ENCODE measurements at places on chromosomes 13 and 19. TPM values are rescaled to one million over a fixed set of nuclear protein-coding genes. Genes with fewer than 3 reads are reported as not detected.

DNA sequence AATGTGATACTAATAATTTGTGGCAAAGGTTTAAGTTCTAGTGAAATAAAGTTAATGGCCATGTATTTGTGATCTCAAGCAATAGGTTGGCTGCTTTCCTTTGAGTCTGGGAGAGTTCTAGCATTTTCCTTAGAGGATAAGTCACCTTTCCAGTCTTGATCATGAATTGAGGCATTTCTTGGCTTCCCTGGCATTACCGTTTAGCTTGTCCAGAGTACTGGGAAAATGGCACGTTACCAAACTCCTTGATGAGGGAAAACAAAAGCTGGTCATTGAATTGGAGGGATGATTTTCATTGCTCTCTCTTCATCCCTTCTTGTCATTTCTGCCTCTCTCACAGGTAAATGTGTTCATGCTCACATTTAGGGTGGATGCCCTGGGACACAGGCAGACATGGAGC, 34.0 kb upstream of the SPRY2 start:
- no peak for DNase-seq

- DNase-seq = no peak
These were observed 5.5 kb downstream of the ISYNA1 start for GRCh38 chr19:18432275-18433014.

The TNNI3 gene
- not detected for polyA plus RNA-seq

DNA sequence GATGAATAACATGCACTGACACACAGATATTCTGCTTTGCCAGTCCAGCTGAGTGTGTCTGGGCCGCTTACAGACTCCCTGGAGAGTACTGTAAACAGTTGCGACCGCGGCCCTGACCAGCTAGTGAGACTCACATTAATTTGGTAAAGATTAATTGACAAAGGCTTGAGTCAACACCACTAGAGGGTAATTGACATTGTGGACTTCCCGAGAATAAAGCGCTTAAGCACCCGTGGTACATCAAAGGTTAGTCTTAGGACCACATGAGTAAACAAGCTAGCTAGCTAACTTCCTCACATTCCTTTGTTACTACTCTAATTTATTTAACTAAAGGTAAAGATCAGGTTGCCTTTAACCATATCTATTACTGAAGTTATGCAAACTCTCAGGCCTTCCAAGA, 624.4 kb upstream of the ARGLU1 start:
- no peak for DNase-seq

DNA sequence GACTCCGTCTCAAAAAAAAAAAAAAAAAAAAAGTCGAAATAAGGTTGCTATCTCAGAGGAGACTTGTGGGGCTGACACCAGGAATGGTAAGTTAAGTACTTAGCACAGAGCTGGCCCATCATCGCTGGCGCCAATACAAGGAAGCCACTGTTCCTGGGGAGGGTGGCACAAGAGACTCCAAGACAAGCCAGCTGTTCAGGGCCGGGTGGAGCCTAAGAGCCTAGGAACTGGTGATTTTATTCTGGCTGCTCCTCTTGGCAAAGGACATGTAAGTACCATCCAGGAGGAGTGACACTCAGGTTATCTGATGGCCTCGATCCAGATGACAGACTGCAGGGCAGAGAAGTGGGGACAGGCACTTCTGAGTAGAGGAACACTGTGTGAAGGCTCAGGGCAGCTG, 3.8 kb downstream of the ELOF1 start:
- DNase-seq = no peak

DNA sequence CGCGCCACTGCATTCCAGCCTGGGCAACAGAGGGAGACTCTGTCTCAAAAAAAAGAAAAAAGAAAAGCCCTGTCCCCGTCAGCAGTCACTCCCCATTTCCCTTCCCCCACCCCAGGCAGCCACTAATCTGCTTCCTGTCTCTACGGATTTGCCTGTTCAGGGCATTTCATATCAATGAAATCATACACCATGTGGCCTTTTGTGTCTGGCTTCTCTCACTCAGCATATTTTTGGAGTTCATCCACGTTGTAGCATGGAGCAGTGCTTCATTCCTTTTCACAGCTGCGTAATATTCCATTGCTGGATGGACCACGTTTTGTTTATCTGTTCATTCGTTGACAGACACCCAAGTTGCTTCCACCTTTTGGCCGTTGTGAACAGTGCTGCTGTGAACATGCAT, 36.1 kb upstream of the KLF2 start:
- no peak for DNase-seq

- DNase-seq = no peak
These were observed 100.7 kb downstream of the DGKH start for GRCh38 chr13:42149136-42149535.

The DAND5 gene
- not detected for polyA plus RNA-seq

The MRPL54 gene
- 70.1 TPM for polyA plus RNA-seq

- no peak for DNase-seq
These were observed 27.2 kb upstream of the KCTD4 start for GRCh38 chr13:45228002-45228401.

- no peak for DNase-seq
These were observed 36.1 kb downstream of the ADPRHL1 start for GRCh38 chr13:113417008-113417751.

DNA sequence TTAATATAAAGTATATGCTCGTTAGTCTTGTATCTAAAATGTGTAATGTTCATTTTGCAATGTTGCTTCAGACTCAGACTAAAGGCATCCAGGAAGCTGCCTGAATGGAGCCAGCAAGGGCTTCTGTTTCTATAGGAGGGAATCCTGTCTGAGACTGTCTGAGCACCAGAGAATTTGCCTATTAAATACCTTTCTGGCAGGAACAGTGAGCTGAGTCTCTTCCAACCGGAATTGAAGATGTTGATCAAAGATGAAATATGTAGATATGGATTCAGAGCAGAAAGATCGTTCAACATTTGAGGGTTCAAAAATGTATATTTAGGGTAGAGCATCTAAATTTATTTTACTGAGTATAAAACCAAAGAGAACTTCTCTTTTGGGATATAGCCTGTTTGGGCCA, 20.9 kb downstream of the MYO16 start:
- DNase-seq = no peak

DNA sequence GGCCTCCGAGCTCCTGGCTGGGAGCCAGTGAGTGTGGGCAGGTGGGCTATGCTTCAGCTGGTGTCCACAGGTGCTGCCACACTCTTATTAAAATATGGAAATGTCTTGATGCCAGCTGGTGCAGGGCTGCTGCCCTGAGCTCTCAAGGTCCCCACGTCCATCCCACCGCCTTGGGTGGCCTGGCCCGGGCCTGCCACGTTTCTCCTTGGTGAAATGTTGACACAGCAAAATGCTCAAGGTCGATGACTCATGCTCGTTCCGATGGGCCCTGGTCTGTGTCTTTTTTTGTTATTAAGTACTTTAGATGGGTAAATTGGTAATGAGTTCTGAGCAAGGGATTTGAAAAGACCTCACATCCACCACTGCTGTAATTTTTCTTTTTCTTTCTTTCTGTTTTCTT, 524.7 kb downstream of the MYO16 start:
- DNase-seq = no peak

The AMH gene
- polyA plus RNA-seq = 0.59 TPM

DNA sequence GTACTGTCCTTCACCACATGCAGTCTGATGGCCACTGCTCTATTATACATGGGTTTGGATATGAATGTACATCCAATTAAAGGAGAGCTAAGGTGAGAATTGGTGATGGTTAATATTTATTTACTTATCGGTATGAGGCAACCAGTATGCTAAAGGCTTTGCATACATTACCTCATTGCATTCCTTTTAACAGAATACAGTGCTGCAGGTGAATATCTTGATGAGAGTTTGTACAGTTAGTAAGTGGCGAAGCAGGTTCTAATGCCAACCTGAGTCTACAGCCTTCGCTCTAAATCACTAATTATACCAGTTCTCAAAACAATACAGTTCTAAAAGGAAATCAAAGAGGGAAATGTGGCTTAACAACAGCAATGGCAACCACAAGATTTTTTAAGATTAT, 284.1 kb downstream of the ITGBL1 start:
- DNase-seq = no peak

GRCh38 chr19:8731428-8732169, 10.2 kb downstream of the OR2Z1 start:
- DNase-seq = no peak

- DNase-seq = no peak
These were observed 4.6 kb upstream of the TSHZ3 start for GRCh38 chr19:31353833-31354232.

GRCh38 chr19:38632476-38633213, 13.7 kb downstream of the EIF3K start:
- DNase-seq = no peak

Data from BJ (cell line).